ENCODE measurements at places on chromosomes 1 and 21. TPM values are rescaled to one million over a fixed set of nuclear protein-coding genes. Genes with fewer than 3 reads are reported as not detected.

DNA sequence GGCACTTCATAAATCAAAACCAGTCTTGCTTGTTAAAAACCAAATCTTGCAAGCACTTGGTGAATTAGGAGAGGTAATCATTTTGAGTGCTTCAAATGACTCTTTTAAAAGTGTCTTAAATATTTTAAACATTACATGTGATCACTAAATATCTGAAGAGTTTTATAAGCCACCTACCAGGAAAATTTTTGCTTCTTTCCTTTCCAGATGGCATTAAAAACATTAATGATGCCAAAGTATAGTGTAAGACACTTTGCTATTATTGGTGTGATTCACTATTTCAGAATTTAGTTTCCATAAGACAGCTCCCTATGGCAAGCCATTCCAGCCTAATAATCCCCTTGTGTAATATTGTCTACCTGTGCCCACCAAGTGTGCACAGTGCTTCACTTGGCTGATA, 548.8 kb upstream of the ADAMTS5 start:
- no peaks in the 10 kb centered on the region for H3K36me3 ChIP-seq
- DNase-seq: no peak
- H3K27ac ChIP-seq: no peak overlapping the region
- no peaks in the 10 kb centered on the region for H3K4me1 ChIP-seq
- H3K4me3 ChIP-seq: no peak overlapping the region

WNT3A gene
- not detected for total RNA-seq

DNA sequence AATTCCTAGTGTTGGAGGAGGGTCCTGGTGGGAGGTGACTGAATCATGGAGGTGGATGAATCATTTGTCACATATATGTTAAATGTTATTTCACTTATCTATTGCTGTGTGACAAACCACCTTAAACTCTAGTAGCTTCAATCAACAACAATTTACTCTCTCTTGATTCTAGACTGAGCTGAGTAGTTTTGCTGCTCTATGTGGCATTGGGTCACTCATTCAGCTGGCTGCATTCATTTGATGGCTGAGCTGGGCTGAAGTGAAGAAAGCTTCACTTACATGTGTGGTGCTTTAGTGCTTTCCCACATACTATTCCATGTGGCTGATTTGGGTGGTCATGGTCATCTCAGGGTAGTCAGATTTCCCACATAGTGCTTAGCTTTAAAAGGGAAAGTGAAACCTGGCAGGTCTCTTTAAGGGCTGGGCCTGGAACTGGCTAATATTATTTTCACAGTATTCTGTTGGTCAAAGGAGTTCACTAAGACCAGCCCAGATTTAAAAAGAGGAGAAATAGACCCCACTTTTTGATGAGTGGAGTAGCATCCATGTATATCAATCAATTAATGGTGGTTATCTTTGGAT, 10.5 kb downstream of the DNAH14 start:
- DNase-seq: no peak
- no peaks in the 10 kb centered on the region for H3K27me3 ChIP-seq
- no peaks in the 10 kb centered on the region for H3K4me1 ChIP-seq
- H3K4me3 ChIP-seq: no peak overlapping the region

RAB42 gene
- total RNA-seq: 0.99 TPM

DNA sequence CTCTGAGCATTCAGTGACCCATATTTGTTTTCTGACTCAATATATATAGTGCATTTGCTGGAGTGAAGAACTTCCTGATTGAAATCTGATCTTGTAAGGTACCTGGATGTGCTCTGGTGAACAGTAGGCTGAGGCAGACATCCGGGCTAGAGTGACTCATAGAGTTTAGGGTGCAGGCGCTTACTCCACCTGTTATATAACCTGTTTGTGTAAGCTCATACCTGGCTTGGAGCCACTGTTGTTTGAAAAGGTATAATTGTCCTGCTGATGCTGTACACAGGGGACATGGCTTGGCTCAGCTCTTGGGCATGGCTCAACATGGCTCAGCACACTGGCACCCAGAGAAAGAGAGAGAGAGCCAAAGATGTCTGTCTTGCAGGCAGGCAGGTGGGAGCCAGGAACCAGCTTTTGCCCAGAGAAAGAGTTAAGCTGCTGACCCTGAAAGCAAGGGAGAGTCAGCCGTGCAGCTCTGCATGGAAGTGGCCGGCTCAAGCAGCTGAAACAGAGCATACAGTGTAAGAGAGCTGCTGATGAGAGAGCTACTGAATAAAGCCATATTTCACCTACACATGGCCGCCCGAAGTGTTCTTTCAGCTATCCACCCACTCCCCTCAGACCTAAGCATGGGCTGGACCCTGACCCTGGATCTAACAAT, 43.2 kb downstream of the GJA5 start:
- peak overlapping the region; percentile 87 for H3K27ac ChIP-seq
- H3K27me3 ChIP-seq: no peaks in the 10 kb centered on the region
- H3K36me3 ChIP-seq: no peaks in the 10 kb centered on the region
- no peak overlapping the region for H3K4me3 ChIP-seq

- DNase-seq: no peak
- no peaks in the 10 kb centered on the region for H3K4me1 ChIP-seq
- H3K36me3 ChIP-seq: no peaks in the 10 kb centered on the region
These were observed 125.2 kb upstream of the F3 start for GRCh38 chr1:94666797-94667196.

- no peaks in the 10 kb centered on the region for H3K27me3 ChIP-seq
- no peaks in the 10 kb centered on the region for H3K4me1 ChIP-seq
- no peak overlapping the region for H3K4me3 ChIP-seq
- H3K36me3 ChIP-seq: no peaks in the 10 kb centered on the region
- DNase-seq: no peak
These were observed 63.2 kb downstream of the CASQ2 start for GRCh38 chr1:115705085-115705951.

DNA sequence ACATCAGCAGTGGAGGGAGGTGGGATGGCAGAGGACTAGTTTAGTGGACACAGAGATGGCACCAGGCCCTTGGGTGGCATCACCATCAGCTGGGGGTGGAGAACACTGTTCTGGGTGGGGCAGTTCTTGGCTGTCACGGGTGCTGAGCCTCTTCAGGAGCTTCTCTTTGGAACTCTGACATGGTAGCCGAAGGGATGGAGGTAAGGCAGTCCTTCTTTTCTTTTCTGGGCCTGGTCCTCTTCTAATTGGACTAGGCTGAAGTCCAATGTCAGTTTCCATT, 8.3 kb upstream of the MEF2D start:
- H3K27ac ChIP-seq: peak overlapping the region; percentile 50
- H3K4me3 ChIP-seq: no peak overlapping the region
- no peaks in the 10 kb centered on the region for H3K36me3 ChIP-seq
- no peak for DNase-seq

GRCh38 chr1:158323866-158324265, 7.5 kb downstream of the CD1B start:
- H3K4me3 ChIP-seq: no peak overlapping the region
- H3K4me1 ChIP-seq: no peaks in the 10 kb centered on the region
- no peaks in the 10 kb centered on the region for H3K36me3 ChIP-seq
- H3K27me3 ChIP-seq: no peaks in the 10 kb centered on the region
- DNase-seq: no peak

RAB29 gene
- 10.2 TPM for total RNA-seq

TTC24 gene
- total RNA-seq: not detected

- no peaks in the 10 kb centered on the region for H3K27me3 ChIP-seq
- no peak overlapping the region for H3K4me3 ChIP-seq
- DNase-seq: peak; percentile 80
- H3K27ac ChIP-seq: peak overlapping the region; percentile 91
These were observed 55.8 kb downstream of the YARS1 start for GRCh38 chr1:32761253-32761877.

S100A13 gene
- 45.2 TPM for total RNA-seq

DNA sequence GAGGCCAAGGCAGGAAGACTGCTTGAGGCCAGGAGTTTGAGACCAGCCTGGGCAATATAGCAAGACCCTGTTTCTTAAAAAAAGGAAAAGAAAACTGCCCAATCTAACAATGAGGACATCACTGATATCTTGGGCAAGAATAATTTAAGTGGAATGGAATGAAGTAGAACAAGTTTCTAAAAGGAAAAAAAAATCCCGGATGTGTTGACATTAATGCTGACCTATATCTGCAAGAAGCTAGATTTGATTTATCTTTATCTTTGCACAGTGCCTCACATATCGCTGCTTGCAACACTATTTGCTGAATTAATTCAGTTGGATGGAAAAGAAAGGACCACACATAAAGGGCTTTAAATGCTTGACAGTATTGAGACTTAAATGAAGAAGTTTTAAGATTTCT, 27.8 kb downstream of the DIPK1A start:
- no peaks in the 10 kb centered on the region for H3K36me3 ChIP-seq
- no peak overlapping the region for H3K4me3 ChIP-seq
- H3K27ac ChIP-seq: no peak overlapping the region
- H3K4me1 ChIP-seq: peaks cover 6% of the 10 kb centered on the region

DNA sequence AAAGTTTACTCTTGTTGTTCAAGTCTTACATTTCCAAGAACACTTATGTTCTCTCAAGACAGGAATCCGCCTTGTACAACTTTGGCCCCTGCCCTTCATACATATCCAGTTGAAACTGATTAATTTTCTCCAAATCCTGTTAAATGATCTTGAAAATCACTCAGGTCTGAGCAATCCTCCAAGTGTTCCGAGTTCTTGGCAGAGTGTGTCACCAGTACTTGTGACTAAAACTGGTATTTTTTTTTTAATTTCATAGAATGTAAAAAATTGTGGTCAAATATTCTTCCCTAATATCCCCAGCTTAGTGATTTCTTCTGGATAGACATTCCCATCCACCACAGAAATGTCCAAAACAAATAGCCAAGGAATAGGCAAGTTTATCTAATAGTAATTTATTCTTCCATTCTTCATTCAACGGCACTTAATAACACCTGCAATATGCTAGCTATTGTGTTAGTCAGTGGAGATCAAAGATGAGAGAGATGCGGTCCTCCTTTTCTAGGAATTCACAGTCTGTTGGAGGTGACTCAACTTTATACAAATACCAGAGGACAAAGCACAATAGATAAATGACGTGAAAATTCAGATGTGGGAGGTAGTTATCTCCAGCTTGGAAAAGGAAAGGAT, 71.4 kb downstream of the DIRAS3 start:
- H3K36me3 ChIP-seq: no peaks in the 10 kb centered on the region
- H3K27ac ChIP-seq: no peak overlapping the region
- H3K4me1 ChIP-seq: no peaks in the 10 kb centered on the region
- no peak for DNase-seq

DNA sequence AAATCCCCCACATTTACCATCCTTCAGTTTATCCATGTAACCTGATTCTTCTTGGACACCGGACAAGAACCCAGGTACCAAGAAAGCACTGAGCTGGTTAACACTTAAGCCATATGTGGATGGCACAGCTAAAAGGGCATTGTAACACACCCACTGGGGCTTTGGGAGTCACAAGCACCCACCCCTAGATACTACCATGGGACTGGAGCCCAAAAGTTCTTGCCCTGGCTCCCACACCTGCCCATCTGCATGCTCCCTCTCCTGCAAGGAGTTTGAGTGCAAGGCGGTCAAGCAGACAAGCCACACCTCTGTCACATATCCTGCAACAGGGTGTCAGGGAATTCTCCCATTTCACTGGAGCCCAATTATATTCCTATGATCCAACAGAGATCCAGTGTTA, 270.1 kb downstream of the USH2A start:
- no peak overlapping the region for H3K4me3 ChIP-seq
- no peak for DNase-seq
- no peaks in the 10 kb centered on the region for H3K36me3 ChIP-seq

DNA sequence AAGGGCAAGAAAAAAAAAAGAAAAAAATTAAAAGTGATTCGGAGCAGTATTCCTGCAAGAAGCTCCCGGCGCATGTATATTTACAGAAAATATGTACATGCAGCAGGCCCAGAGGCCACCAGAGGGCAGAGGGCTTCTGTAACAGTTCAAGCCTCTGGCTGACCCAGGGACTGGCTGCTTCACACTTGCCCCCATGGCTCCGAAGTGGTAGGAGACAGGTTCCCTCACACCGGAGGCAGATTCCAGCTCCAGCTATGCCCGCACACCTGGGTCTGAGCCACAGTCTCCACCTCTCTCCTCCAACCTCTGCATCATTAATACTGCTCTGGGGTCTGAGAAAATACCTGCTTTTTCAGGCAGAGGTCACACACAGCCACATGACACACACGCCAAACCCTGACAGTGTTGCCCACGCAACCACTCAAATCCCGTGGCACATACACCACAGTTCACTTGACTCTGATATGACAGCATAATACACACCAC, 2.2 kb upstream of the ARHGAP30 start:
- peak; percentile 55 for DNase-seq
- no peaks in the 10 kb centered on the region for H3K4me1 ChIP-seq
- H3K27me3 ChIP-seq: no peaks in the 10 kb centered on the region
- H3K27ac ChIP-seq: no peak overlapping the region
- no peaks in the 10 kb centered on the region for H3K36me3 ChIP-seq
- no peak overlapping the region for H3K4me3 ChIP-seq

GBP7 gene
- total RNA-seq: not detected

DNA sequence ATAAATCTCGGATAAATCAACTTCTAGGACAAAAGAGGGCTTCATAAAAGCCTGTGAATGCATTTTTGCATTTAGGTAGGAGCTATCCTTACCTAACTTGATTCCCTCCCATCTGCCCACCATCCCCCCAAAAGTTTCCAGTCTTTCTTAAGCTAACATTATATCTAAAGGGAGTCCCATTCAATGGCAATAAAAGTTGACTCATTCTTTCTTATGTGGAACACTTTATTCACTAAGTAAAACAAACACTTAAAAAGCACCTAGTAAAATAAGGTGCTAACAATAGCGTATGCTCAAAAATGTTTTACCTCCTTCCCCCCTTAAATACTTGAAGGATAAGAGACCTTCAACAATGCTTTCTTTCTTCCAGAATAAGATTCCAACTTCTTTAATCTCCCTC, 83.8 kb downstream of the GON4L start:
- peaks cover 18% of the 10 kb centered on the region for H3K36me3 ChIP-seq
- DNase-seq: no peak
- H3K27me3 ChIP-seq: no peaks in the 10 kb centered on the region

OR2W3 gene
- total RNA-seq: 0.82 TPM

VHLL gene
- not detected for total RNA-seq

CAMK1G gene
- 0.21 TPM for total RNA-seq

GRCh38 chr1:223751696-223752095, 39.4 kb downstream of the CAPN2 start:
- no peaks in the 10 kb centered on the region for H3K4me1 ChIP-seq
- DNase-seq: no peak
- peaks cover 22% of the 10 kb centered on the region for H3K36me3 ChIP-seq
- H3K27me3 ChIP-seq: no peaks in the 10 kb centered on the region
- H3K4me3 ChIP-seq: no peak overlapping the region
- no peak overlapping the region for H3K27ac ChIP-seq

GRCh38 chr1:55848906-55849305, 633.7 kb upstream of the USP24 start:
- no peaks in the 10 kb centered on the region for H3K36me3 ChIP-seq
- H3K4me3 ChIP-seq: no peak overlapping the region
- H3K27me3 ChIP-seq: no peaks in the 10 kb centered on the region
